GM18507 (cell line): ENCODE measurements at places on chromosomes 5 and 9.

- no peak for DNase-seq
Observed at GRCh38 chr5:133400120-133400519, 212.2 kb downstream of the FSTL4 start.

DNA sequence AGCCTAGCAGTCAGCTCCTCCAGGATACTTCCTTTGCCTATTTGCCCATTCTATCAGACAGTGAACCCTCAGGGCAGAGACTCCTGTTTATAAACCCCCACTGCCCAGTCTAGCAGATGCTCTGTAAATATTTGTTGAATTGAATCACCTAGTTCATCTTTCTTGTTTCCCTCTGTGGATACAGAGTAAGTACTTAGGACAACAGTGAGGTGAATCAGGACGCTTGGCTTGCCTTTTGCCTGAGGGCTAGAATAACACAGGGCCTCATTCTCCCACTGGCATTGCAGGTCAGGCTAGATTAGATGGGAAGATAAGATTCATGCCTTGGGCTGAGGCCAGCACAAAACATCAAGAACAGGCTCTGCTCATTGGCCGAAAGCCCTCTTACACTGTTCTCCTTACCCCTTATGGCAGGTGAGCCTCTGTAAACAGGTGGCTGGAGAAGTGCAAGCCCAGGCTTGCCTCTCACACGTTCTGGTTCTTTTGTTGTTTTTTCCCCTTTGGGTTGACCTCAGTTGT is 22.2 kb downstream of the TNFSF8 start:
- no peak for DNase-seq

DNA sequence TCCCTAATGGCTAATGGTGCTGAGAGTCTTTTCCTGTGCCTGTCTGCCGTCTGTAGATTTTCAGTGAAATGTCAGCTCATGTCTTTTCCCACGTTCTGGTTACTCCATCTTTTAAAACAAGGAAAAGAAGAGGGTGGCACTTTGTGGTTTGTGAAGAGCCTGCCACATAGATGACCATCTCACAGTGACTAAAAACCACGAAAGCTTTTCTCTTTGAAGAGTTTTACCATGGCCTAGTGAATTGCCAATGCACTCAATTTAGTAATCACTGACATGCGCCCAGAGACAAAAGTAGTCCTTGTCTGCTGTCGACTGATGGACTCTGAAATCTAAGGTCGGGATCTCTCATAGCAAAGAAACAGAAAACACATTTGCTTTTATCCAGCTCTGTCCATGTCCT is 50.4 kb downstream of the SPATA31C2 start:
- no peak for DNase-seq

DNA sequence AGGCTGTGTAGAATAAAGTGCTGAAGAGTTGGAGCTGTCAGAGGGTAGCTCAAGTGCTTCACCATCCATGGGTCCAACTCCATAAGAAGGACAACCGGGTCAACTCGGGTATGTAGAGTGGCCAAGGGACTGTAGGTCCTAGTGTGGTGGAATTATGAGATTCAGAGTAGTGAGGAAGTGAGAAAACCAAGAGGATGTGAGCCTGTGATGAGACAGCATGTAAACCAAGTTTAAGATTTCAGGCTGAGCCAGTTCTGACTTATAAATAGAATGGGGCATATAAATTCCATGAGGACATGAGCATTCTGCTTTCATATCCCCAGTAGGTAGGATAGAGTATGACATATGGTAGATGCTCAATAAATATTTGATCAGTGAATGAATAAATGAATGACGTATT is 96.3 kb downstream of the CFAP95 start:
- no peak for DNase-seq

DNA sequence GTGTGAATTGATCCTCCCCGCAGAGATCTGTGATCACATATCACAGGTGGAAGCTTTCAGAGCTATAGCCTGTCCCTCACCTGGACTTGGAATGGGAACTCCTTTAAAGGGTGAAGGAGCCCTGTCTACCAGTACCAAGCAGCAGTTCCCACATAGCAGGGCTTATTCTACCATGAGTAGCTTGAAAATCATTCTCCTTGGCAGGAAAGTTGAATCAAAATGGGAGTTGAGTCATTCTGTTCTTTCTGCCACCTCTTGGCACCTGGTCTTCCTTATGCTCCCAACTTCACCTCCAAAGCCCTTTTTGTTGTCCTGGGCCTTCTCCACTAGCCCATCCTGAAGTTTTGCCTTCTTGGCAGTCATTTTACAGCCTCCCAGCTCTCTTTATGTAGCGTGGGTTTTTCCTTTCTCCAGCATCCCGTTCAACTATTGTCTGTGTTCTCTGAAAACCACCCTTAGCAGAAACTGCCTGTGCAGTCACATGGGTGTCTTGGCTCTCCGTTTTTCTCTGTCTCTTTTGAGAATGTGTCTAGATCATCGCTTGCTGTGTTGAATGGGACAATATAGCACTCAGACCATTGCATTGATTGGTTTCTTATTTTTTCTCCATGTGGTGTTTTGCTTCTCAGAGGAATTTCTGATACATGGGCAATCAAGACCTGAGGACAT is 222.2 kb downstream of the AOPEP start:
- DNase-seq, result no peak

- no peak for DNase-seq
Observed at GRCh38 chr5:66209794-66210193, 65.7 kb downstream of the SREK1 start.

DNA sequence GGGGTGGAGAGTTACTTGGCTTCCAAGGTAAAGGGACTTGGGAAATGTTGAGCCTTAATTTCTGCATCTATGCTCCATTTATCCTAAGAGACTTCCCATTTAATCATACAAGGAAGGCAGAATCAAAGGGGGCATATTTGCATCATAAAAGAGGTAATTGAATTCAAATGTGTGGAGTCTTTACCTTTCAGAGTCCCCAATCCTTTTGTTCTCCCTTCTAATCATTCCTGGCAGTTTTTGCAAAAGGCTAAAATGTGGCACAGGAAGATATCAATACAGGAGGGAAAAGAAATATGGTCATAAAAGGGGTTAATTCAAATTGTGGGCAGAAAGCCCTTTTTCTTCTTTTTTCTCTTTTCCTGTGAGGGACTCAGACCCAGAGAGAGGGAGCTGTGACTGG is 69.5 kb downstream of the SFXN1 start:
- no peak for DNase-seq

DNA sequence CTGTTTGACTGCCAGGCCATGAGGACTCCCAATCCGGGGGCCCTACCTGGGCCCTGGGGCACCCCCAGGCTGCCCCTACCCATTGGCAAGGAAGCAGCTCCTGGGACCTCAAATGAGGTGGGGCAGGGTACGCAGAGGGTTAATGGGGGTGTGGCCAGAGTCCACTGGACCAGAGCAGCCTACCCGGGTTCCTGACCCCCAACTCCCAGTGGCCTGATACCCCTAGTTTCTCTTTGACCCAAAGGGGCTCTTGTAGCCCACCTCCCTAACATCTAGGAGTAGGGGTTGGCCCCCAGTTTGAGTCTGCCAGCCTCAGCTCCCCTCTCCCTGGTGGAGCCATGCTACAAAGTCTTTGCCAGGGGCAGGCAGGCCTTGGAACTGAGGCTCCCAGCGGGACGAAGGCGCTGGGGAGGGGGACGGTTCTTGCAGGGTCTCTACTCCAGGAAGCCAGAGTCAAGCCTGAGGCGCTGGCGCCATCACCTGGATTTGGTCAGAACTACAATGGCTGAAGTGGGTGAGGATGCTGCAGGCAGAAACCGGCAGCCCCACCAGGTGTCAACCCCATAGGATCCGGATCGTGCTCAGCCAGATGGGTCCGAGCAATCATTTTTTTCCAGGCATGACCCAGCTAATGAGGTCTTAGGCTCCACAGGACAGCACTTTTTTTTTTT is 8.4 kb upstream of the CERCAM start:
- no peak for DNase-seq

DNA sequence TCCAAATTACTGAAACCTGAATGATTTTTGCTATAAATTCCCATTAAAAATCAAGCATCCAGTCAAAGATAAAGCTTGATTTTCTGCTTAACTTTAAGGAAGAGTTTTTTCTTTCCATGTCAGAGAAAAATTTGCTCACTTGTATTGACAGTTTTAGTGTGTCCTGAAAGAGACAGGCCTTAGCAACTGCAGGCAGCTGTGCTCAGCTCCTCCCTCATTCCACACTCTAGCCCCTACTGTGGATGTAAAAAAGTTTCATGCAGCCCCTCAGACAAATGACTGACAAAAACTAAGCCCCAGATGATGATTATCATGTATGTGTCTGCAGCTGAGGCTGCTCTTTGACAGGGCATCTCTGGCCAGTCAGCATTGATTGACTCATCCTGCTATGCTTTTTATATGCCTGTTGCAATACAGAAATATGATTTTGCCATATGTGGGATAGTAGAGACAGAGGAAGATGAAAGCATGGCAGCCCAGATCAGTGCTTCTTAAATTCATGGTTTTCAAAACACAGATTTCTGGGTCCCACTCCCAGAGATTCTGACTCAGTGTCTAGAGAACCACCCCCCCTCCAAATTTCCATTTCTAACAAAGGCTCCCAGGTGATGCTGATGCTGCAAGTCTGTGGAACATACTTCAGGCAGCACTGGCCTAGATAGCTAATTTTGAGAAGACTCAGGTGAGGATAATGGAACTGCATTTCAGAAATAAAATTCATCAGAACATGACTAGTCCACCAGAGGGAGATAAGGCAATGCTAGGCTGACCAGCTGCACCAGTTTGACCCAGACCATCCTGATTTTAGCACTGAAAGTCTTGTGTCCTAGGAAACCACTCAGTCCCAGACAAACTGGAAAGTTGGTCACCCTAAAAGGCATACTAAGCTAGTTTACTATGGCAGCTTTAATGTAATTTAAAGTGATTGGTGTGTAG is 298.7 kb upstream of the KCNN2 start:
- DNase-seq, result no peak

DNA sequence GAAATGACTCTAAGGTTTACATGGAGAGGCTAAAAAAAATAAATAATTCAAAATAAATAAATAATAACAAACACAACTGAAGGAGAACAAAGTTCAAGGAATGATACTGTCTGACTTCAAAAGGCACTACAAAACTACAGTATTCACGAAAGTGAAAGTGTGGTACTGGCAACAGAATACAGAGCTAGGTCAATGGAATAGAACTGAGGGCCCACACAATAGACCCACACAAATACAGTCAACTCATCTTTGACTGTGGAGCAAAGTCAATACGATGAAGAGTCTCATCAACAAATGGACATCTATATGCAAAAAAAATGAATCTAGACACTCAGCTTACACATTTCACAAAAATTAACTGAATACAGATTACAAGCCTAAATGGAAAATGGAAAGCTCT is 75.3 kb downstream of the FBXW11 start:
- no peak for DNase-seq

- DNase-seq, result no peak
Observed at GRCh38 chr9:91758491-91758981, 191.5 kb downstream of the ROR2 start.

DNA sequence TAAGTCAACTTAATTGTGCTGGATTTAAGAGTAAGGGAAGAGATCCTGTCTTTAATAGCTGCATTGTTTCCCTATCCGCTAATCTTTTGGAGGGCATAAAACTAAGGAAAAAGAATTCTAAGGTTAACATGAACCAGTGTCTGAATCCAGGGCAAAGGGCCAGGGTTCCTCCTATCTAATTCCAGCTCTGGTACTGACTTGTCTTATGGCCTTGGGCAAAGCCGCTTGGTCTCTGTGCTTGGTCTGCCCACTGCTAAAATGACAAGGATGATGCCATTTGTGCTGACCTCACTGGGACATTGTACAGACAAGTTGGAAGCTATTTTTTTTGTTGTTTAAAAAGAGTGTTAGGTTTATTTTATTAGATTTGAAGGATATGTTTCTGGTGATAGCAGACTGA is 334.7 kb upstream of the PIK3R1 start:
- no peak for DNase-seq

DNA sequence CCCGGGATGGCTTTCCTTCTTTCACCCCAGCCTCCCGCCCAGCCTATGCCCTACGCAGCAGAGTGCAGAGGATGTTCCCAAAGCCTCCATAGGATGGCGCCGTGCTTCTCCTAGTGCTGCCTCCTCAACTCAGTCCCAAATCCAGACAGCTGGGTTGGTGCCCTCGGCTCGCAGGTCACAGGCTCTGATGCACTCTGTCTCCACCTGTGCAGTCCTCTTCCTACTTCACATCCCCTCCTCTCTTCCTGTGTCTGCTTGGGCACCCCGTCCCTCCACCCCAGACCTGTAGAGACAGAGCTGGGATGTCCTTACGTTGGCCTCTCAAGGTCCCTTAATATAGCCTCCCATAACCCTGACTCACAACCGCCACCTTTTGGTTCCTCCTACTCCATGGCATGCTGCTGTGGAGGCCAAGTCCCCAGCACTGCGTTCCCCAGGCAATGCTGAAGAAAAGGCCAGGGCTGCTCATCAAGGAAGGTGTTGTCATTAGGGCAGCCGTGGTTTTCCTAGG is 314.4 kb downstream of the GADD45G start:
- DNase-seq, result no peak

DNA sequence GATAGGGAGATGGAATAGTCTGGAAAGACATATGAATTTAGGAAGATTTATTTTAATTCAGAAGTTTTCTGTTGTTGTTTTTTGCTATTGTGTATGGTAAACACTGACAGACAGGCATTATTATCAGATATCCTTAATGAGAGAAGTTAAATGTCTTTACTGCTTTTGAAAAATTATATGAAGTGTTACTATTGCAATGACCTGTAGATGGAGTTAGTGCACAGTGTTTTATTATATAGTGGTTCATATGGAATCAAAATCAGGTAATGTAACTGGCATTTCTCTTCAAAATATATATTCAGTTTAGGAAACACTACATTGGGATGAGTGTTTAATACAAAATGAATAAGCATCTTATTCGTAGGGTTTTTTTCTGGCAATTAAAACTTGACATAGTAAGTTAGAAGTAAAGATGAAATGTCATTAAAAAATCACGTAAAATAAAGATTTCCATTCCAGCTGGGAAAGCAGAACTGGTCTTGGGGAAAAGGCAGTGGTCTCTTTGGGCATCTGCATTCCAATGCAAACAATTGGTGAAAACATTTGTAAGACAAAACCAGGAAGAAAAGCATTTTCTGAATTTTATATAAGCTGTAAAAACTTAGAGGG is 3.9 kb downstream of the GABRA1 start:
- DNase-seq, result no peak

DNA sequence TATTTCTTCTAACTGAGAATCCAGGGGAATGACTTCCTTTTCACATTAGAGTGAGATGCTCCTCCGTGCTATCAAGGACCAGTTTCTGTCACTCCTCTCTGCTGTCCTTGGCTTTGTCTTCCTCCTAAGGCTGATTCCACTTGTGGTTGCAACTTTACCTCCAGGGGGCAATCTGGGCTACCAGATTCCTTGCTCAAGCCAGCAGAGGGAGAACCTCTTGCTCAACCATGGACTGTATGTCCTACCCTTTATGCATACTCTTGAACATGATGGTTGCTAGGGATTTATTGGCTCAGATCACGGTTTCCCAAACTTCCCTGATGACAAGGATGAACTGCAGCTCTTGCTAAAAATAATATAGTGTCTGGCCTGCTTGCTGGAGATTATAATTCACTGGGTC is 24.0 kb downstream of the NNT start:
- no peak for DNase-seq

DNA sequence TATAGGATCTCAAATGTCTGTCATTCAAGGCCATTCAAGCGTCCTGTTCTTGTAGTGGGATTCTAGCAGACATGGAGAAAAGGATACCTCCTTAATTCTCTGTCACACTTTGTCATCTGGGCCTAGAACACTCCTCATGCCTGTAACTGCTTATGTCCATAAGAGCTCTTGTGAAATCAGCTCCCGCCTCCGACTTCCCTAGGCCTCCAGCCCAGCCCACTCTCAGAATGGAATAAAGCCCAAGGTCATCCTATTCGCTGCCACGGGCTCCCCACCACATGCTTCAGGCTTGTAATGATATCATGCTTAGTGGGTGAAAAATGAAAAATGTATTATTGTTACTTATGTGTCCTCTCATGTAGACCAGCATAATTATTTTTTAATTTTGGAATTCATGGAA is 632.5 kb downstream of the ISL1 start:
- DNase-seq, result no peak
